ENCODE measurements at places on chromosomes 7 and 10.

- no peak for DNase-seq
Observed at GRCh38 chr10:80855348-80855971, 317.8 kb downstream of the SH2D4B start.

DNA sequence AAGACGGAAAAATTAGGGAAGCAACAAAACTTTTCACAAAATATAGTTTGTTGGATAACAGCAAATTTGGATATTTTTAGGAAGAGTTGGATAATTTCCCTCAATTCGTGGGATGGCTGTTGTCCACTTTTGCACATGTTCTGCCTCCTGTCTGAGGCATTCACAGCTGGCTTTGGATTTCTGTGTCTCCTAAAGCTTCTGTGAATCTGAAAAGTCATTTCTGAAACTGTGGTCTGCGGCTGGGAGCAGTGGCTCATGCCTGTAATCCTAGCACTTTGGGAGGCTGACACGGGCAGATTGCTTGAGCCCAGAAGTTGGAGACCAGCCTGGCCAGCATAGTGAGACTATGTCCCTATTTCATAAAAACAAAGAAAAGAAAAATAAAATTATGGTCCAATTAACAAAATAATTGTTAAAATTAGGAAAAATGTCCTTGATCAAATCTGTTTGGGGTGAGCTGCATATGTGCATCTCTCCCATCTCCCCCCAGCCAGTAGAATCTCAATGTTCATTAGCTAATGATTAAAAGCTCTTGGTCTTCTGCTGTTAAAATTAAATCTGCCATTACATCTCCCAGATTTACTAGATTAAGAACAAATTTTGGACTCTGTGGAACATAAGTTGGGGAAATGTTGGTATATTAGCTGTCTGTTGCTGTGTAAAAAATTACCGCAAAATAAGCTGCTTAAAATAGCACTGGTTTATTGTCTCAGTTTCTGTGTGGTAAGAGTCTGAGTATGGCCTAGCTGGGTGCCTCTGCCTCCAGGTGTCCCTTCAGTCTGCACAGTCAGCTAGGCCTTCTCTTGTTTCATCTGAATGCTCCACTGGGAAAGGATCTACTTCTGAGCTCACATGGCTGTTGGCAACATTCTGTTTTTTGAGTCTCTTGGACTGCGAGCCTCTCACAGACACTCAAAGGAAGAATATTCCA lies 332.0 kb upstream of the FZD1 start:
- DNase-seq, result no peak

GRCh38 chr7:68122801-68123200 lies 1126.2 kb downstream of the TYW1 start:
- no peak for DNase-seq

DNA sequence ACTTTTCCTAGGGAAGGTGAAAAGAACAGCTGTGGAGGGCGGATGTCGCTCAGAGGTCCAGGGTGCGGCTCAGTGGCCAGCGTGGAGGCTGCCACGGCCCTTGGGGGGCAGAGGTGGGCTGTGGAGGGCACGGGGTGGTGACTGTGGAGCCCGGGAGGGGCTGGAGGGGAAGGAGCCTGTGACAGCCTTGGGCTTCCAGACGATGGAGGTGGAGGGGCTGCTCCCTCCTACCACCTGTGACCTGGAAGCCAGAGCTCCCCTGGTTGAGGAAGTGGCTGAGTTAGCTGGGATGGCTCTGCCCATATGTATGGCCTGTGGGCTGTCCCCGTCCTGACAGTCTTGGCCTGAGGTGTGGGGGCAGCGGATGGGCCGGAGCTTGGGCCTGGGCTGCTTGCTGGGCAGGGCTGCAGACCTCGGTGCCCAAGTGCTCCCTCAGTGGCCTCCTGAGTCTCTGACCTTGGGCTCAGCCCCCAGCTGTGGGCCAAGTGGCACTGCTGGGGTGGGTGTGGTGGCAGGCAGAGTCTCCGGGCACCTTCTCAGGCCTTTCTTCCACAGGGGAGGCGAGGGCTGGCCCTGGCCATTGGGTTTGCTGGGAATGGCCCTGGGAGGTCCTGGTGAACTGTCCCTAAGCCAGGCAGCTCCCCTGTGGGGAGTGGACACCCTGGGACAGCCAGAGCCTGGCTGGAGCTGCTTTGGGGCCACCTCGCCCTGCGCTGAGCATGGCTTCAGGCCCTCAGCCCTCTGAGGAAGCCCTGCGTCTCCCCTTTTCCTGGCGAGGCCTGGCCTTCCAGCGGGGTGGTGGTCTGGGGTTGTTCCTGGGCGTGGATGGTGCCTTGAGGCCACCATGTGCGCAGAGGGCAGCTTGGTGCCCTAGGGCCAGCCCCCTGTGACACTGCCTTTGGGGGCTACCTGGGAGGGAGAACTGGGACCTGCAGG lies 3.9 kb downstream of the BRI3 start:
- DNase-seq, result no peak

- no peak for DNase-seq
Observed at GRCh38 chr7:32379510-32380112, 110.6 kb downstream of the LSM5 start.

- DNase-seq, result no peak
Observed at GRCh38 chr7:128887169-128888038, 23.1 kb downstream of the KCP start.

- no peak for DNase-seq
Observed at GRCh38 chr7:38002689-38003088, 82.2 kb downstream of the EPDR1 start.

DNA sequence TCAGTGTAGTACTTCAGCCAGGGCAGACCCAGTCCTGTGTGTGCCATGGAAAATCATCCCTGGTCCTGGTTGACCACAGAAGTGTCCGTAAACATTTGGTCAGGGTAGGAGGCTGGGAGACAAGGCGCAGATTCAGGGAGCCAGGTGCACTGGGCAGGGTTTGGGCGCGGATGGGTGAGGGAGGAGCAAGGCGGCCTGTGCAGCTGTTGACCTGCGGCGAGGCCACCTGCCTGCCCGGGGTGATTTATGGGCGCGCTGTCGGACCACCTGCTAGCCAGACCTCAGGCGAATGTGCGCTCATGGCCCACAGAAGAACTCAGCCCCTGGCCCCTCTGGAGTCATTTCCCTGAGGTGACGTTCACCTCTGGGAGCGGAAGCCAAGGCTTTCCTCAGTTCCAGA lies 6.6 kb downstream of the SFRP5 start:
- no peak for DNase-seq

GRCh38 chr7:37198041-37198905 lies 250.4 kb downstream of the ELMO1 start:
- no peak for DNase-seq

DNA sequence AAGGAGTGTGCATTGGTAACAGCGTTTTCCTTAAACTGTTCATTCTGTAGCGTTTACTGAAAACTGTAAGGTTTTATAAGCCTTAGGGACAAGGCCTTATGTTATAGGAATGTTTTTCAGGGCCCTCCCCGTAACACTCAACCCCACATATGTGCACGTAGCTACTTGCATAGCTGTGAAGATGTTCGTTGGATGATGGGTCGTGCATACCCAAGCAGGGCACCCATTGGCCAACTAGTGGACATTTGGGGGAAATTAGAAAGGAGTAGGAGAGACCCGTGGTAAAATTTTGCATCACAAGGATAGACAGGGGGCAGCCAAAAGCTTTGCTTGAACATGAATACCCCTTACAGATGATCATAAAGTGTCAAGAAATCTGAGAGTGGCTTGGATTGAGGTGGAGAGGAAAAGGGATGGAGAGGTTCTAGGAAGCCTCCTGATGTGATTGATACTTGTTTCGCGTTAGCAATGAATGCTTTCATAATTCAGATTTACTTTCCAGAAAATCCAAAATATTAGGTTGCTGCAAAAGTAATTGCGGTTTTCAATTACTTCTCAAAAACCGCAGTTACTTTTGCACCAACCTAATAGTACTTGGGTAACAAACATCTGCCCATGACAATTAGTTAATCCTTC lies 878 bp downstream of the SEC61A2 start:
- peak; percentile 49 for DNase-seq

GRCh38 chr10:123096452-123096851 lies 39.3 kb upstream of the HMX3 start:
- no peak for DNase-seq

DNA sequence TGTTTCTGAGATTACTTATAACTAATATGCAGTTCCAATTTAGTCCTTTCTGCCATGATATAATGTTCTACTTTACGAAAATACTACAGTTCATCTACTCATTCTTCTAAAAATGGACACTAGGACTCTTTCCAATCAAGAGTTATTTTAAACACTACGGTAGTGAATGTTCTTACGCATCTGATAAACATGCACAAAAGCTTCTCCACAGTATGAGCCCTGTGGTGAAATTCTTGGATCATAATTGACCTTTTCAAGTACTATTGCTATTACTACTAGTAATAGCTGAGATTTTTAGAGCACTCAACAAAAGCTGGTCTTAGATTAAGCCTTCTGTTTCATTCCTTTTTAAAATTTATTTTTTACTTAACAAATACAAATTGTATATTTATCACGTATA lies 106.4 kb downstream of the CH25H start:
- no peak for DNase-seq

DNA sequence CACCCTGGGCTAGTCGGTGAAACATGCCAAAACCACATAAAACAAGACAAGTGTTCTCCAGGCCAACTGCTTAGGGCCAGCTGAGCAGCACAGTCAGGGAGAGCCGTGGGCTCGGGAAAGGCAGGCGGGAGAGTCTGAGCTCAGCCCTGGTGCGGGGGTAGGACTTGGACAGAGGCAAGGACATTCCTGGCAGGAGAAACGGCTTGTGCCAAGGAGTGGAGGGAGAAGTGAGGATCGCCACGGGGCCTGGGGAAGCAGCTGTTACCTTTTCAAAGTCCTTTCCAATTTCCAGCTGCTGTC lies 4.2 kb downstream of the ELN start:
- no peak for DNase-seq

DNA sequence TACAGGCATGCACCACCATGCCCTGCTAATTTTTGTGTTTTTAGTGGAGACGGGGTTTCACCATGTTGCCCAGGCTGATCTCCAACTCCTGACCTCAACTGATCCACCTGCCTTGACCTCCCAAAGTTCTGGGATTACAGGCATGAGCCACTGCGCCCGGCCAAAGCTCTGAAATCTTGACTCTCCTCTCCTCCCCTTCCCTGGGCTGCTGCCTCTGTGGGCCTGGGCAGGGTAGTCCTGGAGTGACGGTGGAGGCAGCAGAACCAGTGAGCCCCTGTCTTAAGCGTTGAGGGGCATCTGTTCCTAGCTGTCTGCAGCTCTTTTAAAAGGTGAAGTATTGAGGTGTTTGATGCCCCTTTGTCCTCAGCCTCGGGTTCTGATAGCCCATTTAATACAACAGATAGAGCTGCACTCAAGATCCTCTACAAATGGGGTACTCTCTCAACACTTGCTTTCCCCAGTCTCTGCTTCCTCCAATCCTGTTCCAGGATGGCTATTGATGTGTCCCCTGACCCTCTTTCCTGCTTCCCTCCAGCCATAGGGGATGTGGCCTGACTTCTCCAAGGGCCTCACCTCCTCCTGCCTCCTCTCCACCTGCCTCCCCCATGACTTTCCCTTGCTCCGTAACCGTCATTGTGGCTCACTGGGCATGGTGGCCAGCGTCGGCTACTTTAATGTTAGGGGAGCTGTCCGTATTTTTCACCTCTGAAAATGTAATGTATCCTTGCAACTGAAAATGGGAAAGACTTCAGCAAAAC lies 442.5 kb downstream of the GLRX3 start:
- no peak for DNase-seq

DNA sequence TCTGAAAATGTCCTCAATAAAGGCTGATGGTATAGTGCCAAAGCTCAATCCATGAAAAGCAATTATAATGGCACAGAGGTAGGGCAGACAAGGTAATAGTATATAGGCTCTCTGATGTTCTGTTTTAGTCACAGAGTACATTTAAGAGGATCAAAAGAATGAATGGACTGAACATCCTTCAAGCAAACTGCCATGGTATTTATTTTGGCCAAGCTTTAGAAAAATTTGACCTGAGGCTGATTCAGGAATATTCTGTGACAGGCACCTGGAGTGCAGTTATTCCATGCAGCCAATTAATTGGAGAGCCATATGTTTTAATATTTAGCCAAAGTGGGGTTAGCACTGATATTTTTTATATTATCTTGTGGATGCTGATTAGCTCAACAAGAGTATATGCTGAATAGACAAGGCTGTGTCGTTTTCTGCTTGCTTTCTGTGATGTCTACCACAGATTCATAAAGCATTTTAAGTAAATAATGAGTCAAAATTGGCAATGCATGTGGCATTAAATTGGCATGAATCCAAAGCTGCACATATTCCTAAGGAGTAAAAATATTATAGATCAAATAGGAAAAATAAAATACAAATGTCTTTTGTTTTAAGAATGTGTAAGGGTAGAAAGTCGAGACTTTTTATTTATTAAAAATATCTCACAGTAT lies 177.4 kb downstream of the PCLO start:
- no peak for DNase-seq

DNA sequence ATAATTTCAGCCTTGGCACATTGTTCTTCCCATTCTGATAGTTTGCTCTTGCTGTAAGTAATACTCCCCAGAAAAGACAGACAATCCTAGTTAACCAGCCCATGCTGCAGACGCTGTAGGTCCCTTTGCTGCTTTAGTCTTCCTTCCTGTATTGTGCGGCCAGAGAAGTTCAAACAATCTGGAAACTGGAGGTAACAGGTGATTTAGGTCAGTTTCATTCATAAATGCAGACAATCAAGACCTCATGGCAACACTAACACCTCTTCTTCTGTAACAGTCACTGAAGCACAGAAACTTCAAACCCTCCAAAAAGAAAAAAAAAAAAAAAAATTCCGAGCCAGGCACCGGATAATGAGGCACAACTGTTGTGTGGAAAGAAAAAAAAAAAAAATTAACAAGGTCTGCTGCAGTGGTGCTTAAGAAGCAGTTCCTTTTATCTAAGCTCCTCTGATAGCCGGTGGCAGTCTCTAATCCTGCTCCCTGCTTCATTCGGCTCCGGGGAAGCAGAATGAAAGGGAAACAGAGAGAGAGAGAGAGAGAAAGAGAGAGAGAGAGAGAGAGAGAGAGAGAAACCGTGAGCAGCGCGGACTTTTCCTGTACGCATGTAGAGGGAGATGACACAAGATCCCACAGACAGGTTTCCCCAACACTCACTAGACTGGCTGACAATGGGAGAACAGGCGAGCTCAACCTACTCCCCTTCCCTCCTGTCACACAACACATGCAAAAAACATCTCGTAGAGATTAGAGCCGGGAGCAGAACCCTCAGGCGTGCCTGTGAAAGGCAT lies at the start of gene SEMA3A:
SEMA3A (minus strand) TSS at position 306 of the 788 bp plus-strand sequence; CDS start at position 103, 203 bp downstream.
- DNase-seq, result peak; percentile 69
